ENCODE measurements at places on chromosomes 1 and 21.

DNA sequence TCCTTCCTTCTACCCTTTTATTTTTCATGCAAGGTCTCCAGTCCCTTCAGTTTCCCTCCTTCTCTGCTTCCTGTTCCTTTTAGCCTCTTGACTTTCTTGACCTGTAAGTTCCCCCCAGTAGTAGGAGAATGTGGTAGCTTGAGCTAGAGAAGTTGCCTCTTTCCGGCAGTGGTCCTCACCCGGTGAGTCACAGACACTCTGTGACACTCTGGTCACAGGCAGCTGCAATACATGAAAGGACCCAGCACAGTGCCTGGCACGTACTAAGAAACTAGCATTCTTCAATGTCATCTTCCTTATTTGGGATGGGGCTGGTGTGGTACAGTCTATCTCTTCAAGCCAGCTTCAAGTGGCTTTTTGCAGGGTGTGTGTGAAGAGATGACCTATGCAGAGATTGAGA, 16.0 kb downstream of the PFKFB2 start:
- no peak for DNase-seq

DNA sequence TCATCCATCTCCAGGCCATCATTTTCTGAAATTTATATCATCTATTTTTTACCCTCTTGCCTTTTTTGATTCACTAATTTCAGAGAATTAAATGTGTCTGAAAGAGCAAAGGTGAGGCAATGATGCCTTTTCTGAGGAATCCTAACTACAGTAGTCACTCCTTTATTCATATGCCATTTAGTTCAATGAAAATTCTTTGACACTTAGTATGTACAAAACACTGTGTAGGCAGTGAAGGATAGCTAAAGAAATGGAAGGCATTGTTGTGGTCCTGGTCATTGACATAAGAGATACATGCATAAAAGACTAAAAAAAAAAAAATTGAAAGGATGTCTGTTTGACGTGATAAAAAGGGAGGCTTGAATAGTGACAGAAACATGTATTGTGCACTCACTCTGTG, 171.9 kb upstream of the BEND5 start:
- DNase-seq, result no peak

DNA sequence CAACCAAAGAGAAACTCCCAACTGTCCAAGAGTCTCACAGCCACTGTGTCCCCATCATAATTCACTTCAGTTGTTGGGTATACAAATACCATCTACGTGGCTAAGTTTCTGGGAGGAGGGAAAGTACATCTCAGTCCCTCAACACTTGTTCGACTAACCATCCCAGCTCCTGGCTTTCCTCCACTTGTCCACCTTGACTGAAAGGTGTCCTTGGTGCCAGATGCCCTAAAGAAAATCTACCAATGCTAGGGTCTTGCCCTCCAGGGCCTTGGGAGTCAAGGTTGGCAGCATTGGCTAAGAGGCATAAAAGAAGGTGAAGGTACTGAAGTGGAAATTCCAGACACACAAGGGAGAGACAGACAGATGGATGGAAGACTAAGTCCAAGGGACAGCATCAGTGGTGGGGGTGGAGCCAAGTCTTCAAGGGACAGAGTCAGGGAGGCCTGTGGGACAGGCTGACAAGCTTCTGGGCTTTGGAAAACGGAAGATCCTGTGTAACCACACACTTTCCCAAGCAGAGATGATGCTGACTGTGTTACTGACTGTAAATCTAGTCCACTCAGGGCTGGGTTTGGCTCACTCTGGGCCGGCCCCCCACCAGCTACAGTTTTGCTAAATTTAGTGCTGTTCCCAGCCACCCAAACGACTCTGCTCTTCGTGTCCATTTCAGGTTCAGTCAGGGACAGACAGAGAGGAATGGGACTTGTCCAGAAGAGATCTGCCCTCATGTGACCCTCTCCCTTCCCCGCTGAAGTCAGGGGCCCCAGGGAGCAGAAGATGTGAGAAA, 60.1 kb downstream of the CD34 start:
- no peak for DNase-seq

- no peak for DNase-seq
These were observed 41.5 kb upstream of the GBP6 start for GRCh38 chr1:89322402-89322801.

DNA sequence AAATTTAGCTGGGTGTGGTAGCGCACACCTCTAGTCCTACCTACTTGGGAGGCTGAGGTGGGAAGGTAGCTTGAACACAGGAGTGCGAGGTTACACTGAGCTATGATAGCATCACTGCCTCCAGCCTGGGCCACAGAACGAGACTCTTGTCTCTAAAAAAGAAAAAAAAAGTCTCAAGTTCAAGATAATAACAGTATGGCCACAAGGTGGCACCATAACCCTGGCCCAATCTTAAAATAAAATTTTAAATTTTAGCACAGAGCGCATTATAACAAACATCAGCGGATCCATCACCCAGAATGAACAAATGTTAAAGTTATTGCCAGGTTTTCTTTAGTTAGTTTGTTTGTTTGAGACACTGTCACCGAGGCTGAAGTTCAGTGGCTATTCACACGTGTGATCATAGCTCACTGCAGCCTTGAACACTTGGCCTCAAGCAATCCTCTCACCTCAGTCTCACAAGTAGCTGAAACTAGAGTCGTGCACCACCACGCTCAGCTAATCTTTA, 2.9 kb upstream of the HTR6 start:
- DNase-seq, result no peak

GRCh38 chr1:62082456-62083363, 111.9 kb upstream of the L1TD1 start:
- peak; percentile 3 for DNase-seq

Measured in stimulated activated CD8-positive, alpha-beta memory T cell treated with anti-CD3 and anti-CD28 coated beads, Interleukin-15, amount 100 ng/mL, for 48 hours (primary cell).